ENCODE measurements at places on chromosomes 4 and X. TPM values are rescaled to one million over a fixed set of nuclear protein-coding genes. Genes with fewer than 3 reads are reported as not detected.

- H3K27ac ChIP-seq = no peak overlapping the region
- H3K36me3 ChIP-seq = no peaks in the 10 kb centered on the region
- H3K4me1 ChIP-seq = no peaks in the 10 kb centered on the region
Observed at GRCh38 chr4:60945641-60946040, 254.5 kb upstream of the ADGRL3 start.

GRCh38 chrX:69993494-69993893 lies 56.2 kb downstream of the AWAT2 start:
- H3K27me3 ChIP-seq = no peaks in the 10 kb centered on the region
- H3K4me3 ChIP-seq = no peak overlapping the region
- no peaks in the 10 kb centered on the region for H3K36me3 ChIP-seq
- no peak overlapping the region for H3K27ac ChIP-seq
- DNase-seq = no peak
- no peaks in the 10 kb centered on the region for H3K4me1 ChIP-seq

The CNKSR2 gene
- total RNA-seq = 4.8 TPM

GRCh38 chr4:145773581-145774234 lies 93.8 kb downstream of the C4orf51 start:
- peak; percentile 90 for DNase-seq
- peaks cover 5% of the 10 kb centered on the region for H3K36me3 ChIP-seq
- no peak overlapping the region for H3K4me3 ChIP-seq
- no peaks in the 10 kb centered on the region for H3K4me1 ChIP-seq
- no peaks in the 10 kb centered on the region for H3K27me3 ChIP-seq
- peak overlapping the region; percentile 65 for H3K27ac ChIP-seq

DNA sequence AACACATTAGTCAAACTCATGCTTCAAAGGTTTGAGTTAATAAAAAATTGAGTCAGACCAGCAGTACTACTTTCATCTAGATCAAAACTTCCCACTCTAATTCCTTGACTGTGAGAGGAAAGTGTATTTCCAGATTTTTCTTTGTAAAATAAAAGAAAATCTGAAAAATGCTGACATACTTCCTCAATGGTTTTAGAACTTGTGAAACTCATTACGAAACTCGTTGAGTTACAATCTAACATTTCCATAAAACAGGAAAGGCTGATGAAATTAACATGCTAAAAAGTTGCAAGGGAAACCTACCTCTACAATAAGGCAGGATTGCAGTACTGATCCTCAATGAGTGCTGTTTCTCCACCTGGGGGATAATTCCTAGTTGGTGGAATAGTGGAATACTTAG lies 217.8 kb upstream of the HCCS start:
- H3K27ac ChIP-seq = no peak overlapping the region
- no peak overlapping the region for H3K4me3 ChIP-seq
- H3K36me3 ChIP-seq = no peaks in the 10 kb centered on the region
- no peak for DNase-seq

DNA sequence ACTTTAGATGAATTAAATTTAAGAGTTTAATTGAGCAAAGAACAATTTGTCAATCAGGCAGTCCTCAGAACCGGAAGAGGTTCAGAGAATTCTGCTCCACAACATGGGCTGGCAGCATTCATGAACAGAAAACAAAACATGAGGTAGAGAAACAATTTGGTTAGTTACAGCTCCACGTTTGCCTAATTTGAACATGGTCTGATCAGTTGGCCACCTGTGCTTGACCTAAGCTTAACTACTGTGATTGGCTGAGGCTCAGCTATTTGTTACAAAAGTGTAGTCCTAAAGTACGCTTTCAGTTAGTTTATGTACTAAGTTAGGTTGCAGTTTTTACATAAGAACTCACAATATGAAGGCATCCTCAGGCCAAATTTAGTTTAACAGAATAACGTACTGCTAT lies 258.6 kb downstream of the ADAM29 start:
- no peaks in the 10 kb centered on the region for H3K27me3 ChIP-seq
- no peak for DNase-seq
- no peaks in the 10 kb centered on the region for H3K36me3 ChIP-seq
- H3K4me1 ChIP-seq = no peaks in the 10 kb centered on the region
- no peak overlapping the region for H3K4me3 ChIP-seq
- H3K27ac ChIP-seq = no peak overlapping the region

The UGT2B11 gene
- not detected for total RNA-seq

The GAGE2A gene
- total RNA-seq = not detected

- H3K27ac ChIP-seq = peak overlapping the region; percentile 34
- H3K4me3 ChIP-seq = no peak overlapping the region
- DNase-seq = no peak
- no peaks in the 10 kb centered on the region for H3K27me3 ChIP-seq
- peaks cover 26% of the 10 kb centered on the region for H3K4me1 ChIP-seq
- H3K36me3 ChIP-seq = peaks cover 98% of the 10 kb centered on the region
Observed at GRCh38 chr4:168923526-168924194, 86.4 kb downstream of the CBR4 start.

DNA sequence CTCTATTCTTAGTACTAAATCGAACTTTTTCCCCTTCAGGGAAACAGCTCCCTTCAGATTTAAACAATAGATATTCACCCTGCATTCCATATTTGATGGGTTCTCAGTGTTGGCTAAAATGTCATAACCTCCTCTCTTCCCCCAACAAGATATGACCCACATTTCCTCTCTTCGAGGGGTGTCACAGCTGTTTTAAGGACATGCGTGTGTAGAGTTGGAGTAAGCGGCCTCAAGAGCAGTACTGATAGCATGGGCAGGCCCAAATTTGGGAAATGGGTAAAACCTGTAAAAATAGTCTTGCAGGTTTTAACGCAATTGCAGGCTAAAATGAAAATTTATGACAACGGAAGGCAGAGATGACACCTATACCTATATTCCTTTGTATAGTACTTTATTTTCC lies 28.7 kb downstream of the SAT1 start:
- no peak overlapping the region for H3K4me3 ChIP-seq
- H3K4me1 ChIP-seq = no peaks in the 10 kb centered on the region
- H3K36me3 ChIP-seq = no peaks in the 10 kb centered on the region
- no peak for DNase-seq
- peak overlapping the region; percentile 34 for H3K27ac ChIP-seq
- H3K27me3 ChIP-seq = no peaks in the 10 kb centered on the region

The SSX3 gene
- total RNA-seq = not detected

The GPR50 gene
- not detected for total RNA-seq

GRCh38 chr4:87567191-87567590 lies 38.0 kb upstream of the SPARCL1 start:
- peaks cover 3% of the 10 kb centered on the region for H3K4me1 ChIP-seq
- no peak overlapping the region for H3K27ac ChIP-seq

GRCh38 chrX:50988649-50989048 lies 78.1 kb downstream of the BMP15 start:
- no peaks in the 10 kb centered on the region for H3K4me1 ChIP-seq
- no peak overlapping the region for H3K27ac ChIP-seq
- no peaks in the 10 kb centered on the region for H3K27me3 ChIP-seq

DNA sequence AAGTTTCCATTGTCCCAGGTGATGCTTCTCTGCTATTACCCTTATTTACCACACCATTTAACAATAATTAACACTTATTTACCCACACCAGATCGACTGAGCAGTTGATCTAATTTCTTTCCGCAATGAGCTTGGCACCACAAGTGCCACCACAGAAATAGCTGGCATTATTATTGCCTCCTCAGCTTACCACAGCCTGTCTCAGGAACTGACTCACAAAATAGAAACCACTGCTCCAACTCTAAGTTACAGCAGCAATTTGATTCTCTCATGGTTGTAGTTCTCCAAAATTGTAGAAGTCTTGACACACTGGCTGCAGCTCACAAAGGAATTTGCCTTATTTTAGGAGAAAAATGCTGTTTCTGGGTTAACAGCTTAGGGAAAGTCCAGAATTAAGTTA lies 22.5 kb downstream of the ZNF721 start:
- H3K27me3 ChIP-seq = no peaks in the 10 kb centered on the region
- no peak overlapping the region for H3K4me3 ChIP-seq
- peaks cover 25% of the 10 kb centered on the region for H3K4me1 ChIP-seq
- no peaks in the 10 kb centered on the region for H3K36me3 ChIP-seq
- no peak overlapping the region for H3K27ac ChIP-seq

- no peak overlapping the region for H3K27ac ChIP-seq
- H3K36me3 ChIP-seq = no peaks in the 10 kb centered on the region
- H3K4me1 ChIP-seq = no peaks in the 10 kb centered on the region
- H3K4me3 ChIP-seq = no peak overlapping the region
Observed at GRCh38 chr4:176013476-176014247, 52.0 kb upstream of the WDR17 start.

- H3K27ac ChIP-seq = peak overlapping the region; percentile 35
- DNase-seq = no peak
- H3K27me3 ChIP-seq = no peaks in the 10 kb centered on the region
- H3K4me1 ChIP-seq = peaks cover 30% of the 10 kb centered on the region
- no peaks in the 10 kb centered on the region for H3K36me3 ChIP-seq
Observed at GRCh38 chr4:107862658-107863057, 37.9 kb downstream of the SGMS2 start.

- H3K4me3 ChIP-seq = no peak overlapping the region
- no peak for DNase-seq
- H3K4me1 ChIP-seq = no peaks in the 10 kb centered on the region
- no peaks in the 10 kb centered on the region for H3K27me3 ChIP-seq
Observed at GRCh38 chrX:117487421-117487820, 629.2 kb downstream of the KLHL13 start.

DNA sequence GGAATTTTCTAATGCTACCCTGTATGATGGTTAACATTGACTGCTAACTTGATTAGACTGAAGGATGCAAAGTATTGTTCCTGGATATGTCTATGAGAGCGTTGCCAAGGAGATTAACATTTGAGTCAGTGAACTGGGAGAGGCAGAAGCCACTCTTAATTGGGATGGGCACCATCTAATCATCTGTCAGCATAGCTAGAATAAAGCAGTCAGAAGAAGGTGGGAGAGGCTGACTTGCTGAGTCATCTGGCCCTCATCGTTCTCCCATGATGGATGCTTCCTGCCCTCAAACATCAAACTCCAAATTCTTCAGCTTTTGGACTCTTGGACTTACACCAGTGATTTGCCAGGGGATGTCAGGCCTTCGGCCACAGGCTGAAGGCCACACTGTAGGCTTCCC lies 878.5 kb downstream of the PCDH7 start:
- H3K27ac ChIP-seq = no peak overlapping the region
- no peaks in the 10 kb centered on the region for H3K27me3 ChIP-seq
- H3K4me3 ChIP-seq = no peak overlapping the region
- no peaks in the 10 kb centered on the region for H3K36me3 ChIP-seq
- H3K4me1 ChIP-seq = no peaks in the 10 kb centered on the region
- no peak for DNase-seq

DNA sequence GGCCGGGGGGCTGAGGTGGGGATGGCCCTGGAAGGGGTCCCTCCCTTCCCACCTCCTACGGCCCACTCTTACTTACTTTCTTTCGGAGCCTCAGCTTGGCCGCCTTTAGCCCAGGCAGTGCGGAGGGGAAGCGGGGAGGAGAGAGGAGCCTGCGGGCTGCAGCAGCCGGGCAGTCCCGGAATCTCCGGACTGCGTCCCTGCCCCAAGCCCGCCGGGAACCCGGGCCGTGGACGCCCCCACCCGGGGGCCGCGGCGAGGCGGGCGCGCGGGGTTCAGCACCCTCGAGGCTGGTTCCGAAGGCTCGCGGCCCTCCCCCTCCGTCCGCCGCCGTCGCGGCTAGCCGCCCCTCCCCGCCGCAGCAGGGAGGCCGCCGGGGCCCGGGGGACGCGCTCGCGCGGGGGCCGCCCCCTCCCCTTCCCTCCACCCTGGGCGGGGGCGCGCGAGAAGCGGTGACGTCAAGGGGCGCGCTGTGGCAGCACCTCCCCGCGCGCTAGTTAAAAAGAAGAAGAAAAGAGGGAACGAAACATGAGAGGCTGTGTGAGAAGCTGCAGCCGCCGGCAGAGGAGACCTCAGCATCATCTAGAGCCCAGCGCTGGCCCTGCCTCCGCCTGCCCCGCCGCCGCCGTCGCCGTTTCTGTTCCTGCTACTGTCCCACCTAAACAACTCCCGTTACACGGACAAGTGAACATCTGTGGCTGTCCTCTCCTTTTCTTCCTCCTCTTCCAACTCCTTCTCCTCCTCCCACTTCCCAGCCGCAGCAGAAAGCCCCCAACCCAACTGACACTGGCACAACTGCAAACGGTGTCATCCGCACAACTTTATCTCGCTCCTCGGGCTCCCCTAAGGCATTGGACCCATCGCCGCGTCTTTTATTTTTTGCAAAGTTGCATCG lies at the start of gene HHIP:
TSS of gene HHIP (plus strand) at position 526 of the 892 bp plus-strand sequence. CDS start 520 bp downstream, outside the sequence.
- H3K27ac ChIP-seq = no peak within 1 kb of the TSS
- peaks cover 58% of the 10 kb centered on the region for H3K27me3 ChIP-seq
- no peaks in the 10 kb centered on the region for H3K36me3 ChIP-seq
- H3K4me1 ChIP-seq = peaks cover 20% of the 10 kb centered on the region

- H3K4me3 ChIP-seq = no peak overlapping the region
- no peak overlapping the region for H3K27ac ChIP-seq
- no peaks in the 10 kb centered on the region for H3K27me3 ChIP-seq
Observed at GRCh38 chrX:15906041-15906943, 51.7 kb upstream of the AP1S2 start.

DNA sequence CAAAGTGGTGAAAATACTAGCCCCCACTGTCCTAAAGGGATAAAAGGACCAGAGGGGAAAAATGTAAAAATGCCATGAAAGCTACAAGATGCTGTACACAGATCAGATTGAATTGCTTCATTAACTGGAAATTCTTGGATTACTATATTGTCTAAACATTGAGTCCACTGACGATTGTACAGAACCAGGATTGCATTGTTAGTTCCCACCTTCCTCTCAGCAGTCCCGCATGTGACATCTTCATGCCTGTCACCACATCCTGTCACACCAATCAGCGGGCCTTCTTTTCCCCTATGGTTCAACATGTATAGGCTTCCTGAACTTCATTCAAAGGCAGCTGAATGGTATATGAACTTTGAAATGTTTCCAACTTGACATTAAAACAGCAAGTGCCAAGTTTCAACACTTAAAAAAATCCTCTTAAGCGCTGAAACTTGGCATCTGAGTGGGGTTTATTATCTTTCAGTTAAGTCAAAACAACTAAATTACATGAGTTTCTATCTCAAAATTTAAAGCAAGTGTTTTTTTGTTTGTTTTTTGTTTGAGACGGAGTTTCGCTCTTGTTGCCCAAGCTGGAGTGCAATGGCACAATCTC lies 24.6 kb downstream of the ZRSR2 start:
- peaks cover 7% of the 10 kb centered on the region for H3K36me3 ChIP-seq
- H3K4me1 ChIP-seq = no peaks in the 10 kb centered on the region
- no peak for DNase-seq
- H3K27ac ChIP-seq = no peak overlapping the region
- no peaks in the 10 kb centered on the region for H3K27me3 ChIP-seq

DNA sequence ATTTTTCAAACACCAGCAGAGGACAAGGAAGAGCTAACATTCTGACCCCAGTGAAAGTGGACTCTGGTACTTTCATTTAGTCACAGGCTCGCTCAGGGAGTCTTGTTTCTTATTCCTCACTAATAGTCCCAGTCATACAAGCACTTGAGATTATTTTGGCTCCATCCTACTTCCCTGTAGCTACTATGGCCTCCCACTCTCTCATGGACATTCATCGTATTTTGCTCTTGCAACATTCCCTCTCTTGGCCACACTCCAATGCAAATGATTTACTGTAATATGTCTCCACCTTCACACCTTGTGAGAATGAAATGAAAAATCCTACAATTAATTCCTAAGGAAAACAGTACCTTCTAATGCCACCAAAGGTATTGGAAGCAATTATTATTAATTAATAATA lies 21.3 kb downstream of the PLRG1 start:
- H3K27me3 ChIP-seq = no peaks in the 10 kb centered on the region
- H3K36me3 ChIP-seq = no peaks in the 10 kb centered on the region
- peaks cover 14% of the 10 kb centered on the region for H3K4me1 ChIP-seq
- no peak overlapping the region for H3K27ac ChIP-seq

Measured in sigmoid colon (tissue), 7 donors.